MG63 (cell line): ENCODE measurements at places on chromosomes 2 and 18. TPM values are rescaled to one million over a fixed set of nuclear protein-coding genes. Genes with fewer than 3 reads are reported as not detected.

- DNase-seq = no peak
Observed at GRCh38 chr2:155930312-155930711, 402.2 kb downstream of the NR4A2 start.

CNGA3 gene
- total RNA-seq = not detected in 2 replicates

DNA sequence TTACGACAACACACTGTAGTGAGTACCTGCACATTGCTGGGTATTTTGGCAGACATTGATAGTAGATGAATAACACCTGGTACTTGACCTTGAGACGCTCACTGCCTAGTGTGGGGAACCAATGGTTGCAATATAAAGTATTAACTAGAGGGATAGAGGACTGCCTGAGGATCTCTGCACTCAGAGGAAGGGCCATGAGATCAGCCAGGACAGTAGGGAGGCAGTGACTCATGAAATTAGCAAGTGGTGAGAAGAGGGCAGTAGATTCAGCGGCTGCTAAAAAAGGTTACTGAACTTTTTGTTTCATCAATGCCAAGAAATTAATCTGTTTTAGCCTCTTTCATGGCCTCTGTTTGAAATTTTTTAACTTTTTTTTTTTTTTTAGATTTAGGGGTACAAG, 250.8 kb upstream of the TCF4 start:
- peak; percentile 64 for DNase-seq

ADGRF3 gene
- total RNA-seq = not detected in 2 replicates

DNA sequence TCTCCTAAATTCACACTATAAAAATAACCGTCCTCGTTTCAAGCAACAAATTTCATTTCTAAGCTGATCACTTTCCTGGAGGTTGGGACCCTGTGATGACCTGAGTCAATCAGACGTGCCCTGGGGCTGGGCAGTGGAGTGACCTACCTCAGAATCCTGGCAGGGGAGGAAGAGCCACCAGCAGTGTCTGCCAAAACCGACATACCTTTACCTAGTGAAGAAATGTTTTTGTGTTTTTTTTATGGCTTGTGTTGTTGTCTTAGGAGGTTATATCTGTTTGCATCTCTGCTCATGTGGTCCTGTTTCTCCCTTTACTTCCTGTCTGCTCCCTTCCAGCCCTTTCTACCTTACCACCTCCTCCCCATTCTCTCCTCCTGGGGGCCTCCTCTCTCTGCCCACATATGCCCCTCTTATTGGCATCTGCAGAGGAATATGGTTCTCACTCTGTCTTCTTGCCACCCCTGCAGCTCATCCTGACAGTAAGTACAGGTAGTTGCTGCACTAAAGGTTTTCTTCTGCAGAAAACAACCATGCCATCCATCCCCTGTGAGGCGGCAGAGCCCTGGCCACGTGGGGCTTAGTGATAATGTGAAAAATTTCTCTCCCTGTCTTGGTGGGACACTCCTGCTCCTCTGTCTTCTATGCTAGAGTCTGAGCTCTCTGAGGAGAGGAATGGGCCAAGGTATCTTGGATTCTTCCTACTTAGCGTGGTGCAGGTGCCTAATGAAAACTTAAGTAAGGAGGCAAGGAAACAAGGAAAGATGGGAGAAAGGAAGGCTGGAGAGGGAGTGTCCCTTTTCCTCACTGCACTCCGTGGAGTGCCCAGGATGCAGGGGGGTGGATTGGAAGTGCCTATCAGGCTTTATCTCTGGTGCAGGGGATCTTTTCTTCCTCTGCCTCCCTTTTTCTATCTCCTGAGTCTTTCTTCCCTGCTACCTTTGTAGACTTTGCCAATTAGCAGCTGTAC, 15.4 kb downstream of the ACOXL start:
- DNase-seq = no peak

DNA sequence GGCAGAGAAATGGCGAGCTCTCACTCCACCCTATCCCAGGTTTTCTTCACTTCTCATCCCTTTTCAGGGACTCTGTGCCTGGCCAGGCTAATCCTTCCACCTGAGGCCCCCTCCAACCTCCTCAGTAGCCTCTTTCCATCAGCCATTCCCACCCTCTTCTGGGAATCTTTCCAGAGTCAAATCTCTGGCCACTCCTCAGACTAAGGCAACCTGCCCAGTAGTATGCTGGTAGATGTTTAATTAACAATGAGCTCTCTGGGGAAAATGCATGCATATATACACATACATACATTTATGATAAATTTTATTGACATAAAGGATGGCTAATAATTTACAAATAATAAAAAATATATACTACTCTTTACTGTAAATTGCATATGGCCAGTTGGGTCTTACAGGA, 11.4 kb upstream of the ASPRV1 start:
- no peak for DNase-seq

GRB14 gene
- total RNA-seq = 1.1 and 1.4 TPM in 2 replicates

DNA sequence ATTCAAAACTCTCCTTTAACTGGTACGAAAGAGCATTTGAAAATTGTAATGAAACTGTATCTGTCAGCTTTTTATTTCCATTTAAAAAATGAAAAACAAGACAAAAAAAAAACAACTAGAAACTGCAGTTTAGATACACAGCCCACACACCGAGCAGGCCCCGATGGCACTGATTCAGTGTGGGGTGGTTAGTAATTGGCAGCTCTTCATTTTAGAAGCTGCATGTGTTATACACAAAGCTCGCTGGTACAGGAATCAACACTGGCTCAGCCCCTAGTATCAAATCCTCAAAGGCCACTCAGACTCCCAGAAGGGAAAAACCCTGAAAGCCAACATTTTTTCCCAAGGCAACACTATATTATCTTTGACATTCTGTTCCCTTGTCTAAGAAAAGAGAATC, 30.5 kb upstream of the RMDN2 start:
- DNase-seq = peak; percentile 59

DNA sequence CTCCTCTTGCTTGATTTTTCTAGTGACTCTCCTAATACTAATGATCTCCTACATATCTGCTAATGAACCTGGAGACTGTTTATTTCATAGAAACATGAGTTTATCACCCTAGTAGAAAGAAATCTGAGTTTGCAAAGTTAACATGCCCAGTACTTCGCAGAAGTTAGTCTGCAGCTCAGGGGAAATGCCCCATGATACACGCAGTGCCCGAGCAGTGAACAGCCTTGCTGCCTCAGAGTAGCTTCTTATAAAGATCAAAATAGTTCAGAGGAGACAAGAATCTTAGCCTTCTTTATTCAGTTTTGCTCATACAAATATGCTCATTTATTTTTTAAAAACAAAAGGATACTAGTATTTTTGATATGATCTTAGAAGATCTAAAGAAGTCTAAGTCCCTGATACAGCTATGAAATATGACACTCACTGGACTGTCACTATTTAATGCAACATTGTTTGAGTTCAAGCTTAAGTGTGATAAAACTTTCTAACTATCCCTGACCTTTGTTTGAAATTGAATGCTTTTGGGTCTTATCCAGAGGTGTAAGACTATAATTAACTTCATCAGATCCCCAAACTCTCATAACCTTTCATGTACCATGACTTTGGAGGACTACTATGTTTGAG, 20.5 kb downstream of the FRZB start:
- DNase-seq = no peak

DNA sequence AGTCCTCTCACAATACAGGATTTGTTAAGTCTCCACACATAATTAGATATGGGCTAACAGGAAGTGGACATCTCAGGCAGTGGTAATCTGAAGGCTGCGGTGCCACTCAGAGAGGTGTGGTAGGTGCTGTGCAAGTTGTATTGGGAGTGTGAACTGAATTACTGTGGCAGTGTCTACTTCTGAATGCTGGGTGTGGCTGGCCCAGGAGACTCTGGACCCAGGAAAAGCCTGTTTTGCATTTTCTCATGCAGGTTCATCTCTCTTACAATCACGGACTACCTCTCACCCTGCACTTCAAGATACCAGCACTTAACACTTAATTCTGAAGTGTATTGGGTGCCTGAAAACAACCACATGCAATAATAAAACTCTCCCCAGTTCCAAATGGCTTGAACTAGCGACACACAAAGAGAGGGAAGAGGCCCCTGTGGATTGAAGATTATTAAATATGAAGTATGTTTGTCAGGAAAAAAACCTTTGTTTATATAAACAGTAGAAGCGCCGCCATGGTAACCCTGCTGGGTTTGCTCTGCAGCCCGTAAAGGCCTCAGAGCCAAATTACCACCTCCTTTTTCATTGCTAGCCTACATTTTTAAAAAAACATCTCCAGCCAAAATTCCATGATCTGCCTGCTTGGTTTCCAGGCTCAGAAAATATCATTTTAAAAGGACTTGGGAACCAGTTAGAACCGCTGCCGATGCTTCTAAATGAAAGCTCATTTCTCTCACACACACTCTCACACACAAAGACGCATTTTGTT, 77.5 kb downstream of the GFPT1 start:
- no peak for DNase-seq

- DNase-seq = no peak
Observed at GRCh38 chr2:169114056-169114455, 44.7 kb downstream of the DHRS9 start.

ESPNL gene
- total RNA-seq = 0.03 TPM in 1 of 2 replicates, not detected in the other

DNA sequence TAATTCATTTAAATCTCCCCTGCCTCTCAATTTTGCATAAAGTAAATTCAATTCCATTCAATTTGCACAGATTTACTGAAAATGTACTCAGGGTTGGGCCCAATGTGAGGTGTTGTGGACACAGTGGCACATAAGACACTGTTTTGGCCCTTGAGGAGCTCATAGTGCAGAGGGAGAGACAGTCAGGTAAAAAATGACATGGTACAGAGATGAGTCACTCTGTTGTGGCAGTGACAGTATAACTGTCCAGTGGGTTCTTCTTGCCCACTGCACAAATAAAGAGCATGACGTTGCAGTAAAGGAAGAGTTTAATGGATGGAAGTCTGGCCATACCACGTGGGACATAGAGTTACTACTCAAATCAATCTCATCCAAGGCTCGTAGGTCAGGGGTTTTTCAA, 400.3 kb upstream of the TRIB2 start:
- no peak for DNase-seq

DNA sequence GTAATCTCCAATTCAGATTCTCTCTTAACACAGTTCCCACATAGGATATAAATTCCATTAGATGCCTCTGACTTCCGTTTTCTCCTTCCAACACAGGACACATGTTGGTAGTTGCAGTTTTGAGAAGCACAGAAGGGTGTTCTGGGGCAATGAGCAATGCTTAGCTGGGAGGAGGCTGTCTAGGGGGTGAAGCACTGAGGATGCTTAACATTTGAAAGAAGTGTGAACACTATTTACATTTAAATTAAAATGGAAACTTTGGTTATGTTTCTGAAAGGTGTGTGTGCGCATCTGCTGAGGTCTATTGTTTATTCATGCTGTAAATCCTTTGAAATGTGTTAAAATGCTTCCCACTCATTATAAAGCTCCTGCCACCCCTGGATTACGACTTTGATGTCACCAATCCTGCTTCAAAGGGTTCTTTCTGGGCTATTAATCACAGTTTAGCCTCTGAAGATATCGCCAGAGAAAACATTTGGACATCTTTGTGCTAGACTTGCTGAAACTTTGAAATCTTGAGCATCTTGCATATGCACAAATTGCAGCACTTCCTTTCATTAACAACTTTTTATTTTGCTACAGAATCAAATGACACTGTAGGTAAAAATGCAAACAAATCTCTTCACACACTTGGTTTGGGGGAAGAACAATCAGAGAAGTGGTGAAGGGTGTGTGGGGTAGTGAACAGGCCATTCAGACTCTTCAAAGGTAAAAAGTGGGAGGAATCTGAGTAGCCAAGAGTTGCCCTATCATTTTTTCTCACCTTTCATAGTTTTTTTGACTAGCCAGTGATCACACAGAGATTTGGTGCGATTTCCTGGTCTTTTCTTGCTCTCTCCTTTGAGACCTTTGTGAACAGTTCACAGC, 258.4 kb downstream of the MYO3B start:
- no peak for DNase-seq

TUBA4B gene
- total RNA-seq = not detected in 2 replicates

- peak; percentile 35 for DNase-seq
Observed at GRCh38 chr2:168490015-168490874, 34.2 kb downstream of the CERS6 start.

GRCh38 chr2:9758741-9759140, 84.5 kb upstream of the TAF1B start:
- no peak for DNase-seq

PDE1A gene
- 2.6 and 7.0 TPM in 2 replicates for total RNA-seq

GRCh38 chr2:15154297-15154696, 406.8 kb downstream of the NBAS start:
- DNase-seq = no peak

GPAT2 gene
- not detected in 2 replicates for total RNA-seq

DNA sequence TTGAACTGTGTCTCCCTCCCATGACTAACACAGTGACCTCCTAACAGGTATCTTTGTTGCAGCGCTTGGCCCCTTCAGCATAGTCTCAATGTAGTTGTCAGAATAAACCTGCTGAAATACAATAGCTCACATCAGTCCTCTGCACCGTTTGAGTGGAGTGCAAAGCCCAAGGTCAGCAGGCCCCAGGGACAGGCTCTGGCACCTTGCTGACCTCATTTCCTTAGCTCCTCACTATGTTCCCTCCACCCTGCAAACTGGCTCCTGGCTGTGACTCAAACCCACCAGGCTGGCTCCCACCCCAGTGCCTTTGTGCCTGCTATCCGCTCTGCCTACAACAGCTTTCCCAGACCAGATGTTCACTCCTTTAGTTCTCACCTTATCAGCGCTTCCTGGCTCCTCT, 146.7 kb downstream of the LRATD1 start:
- no peak for DNase-seq

SCYGR8 gene
- total RNA-seq = not detected in 2 replicates

DNA sequence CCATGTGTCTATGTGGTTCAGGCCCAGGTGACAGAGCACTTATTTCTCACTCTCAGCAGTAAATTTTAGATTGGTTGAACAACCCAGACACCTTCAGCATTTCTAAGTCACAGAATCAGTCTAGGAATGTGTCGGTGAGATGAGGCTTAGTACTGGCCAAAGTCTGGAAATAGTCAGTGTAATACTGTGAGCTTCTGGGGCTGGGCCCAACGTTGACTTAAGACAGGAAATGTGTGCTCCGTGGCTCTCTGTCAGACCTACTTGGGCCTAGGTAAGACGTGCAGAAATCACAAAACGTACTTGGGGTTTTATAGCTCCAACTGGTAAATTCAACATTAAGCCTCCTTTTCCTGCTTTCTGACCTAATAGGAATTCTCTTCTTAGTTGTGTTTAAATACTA, 160.3 kb upstream of the COL3A1 start:
- DNase-seq = peak; percentile 34

DNA sequence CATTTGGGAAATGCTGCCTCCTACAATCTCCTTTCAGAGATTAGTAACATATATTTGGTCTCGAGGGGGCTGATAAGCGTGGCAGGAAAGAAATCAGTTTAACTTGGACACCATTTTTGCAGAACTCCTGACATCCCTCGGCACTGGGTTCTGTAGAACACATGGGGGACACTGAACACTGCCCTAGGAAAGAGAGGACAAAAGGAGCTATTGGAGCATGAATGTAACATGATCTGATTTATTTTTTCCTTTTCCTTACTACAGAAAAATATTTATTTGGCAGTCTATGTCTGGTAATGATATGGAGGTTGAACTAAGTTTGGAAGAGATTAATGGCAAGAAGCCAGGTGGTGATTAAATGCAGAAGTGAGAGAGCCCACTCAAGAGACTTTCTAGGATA, 153.8 kb downstream of the AFF3 start:
- no peak for DNase-seq

MC2R gene
- total RNA-seq = not detected in 2 replicates
